Vagina (tissue), 2 donors: ENCODE measurements at places on chromosomes 4 and X. TPM values are rescaled to one million over a fixed set of nuclear protein-coding genes. Genes with fewer than 3 reads are reported as not detected.

GRCh38 chrX:100494646-100495370 lies 84.7 kb upstream of the PCDH19 start:
- no peaks in the 10 kb centered on the region for H3K4me1 ChIP-seq
- H3K36me3 ChIP-seq: no peaks in the 10 kb centered on the region
- no peak overlapping the region for H3K4me3 ChIP-seq
- no peak for DNase-seq
- H3K27me3 ChIP-seq: no peaks in the 10 kb centered on the region

- H3K27me3 ChIP-seq: no peaks in the 10 kb centered on the region
- H3K27ac ChIP-seq: no peak overlapping the region
- no peak for DNase-seq
- H3K36me3 ChIP-seq: no peaks in the 10 kb centered on the region
These were observed 51.2 kb upstream of the EDA start for GRCh38 chrX:69564665-69565064.

Gene SPATA4
- total RNA-seq: not detected

Gene GASK1B
- 24.3 TPM for total RNA-seq

Gene UXT
- 93.3 TPM for total RNA-seq

Gene PHEX
- total RNA-seq: 0.49 TPM
